ENCODE measurements at places on chromosomes 11 and 22. TPM values are rescaled to one million over a fixed set of nuclear protein-coding genes. Genes with fewer than 3 reads are reported as not detected.

Gene ENTHD1
- 0.34 TPM for total RNA-seq

Gene THOC5
- 57.8 TPM for total RNA-seq

Gene C11orf16
- not detected for total RNA-seq

Gene MPEG1
- 1.7 TPM for total RNA-seq

DNA sequence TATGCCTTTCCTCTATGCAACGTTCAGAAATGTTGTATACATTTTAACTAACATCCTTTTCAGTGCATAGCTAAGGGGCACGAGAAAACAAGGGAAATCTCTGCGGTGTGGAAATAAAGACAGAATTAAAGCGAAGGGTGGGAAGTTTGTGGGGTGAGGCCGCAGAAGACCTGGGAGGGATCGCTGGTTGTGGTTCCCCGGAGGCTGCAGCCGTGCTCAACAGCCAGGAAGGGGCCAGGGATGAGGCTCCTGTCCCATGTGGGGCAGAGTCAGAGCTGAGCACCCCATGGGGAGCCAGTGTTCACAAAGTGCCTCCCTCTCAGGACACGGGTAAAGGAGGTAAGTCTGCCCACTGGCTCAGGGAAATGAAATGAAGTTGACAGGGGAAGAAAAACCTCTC, 67.5 kb downstream of the MYEOV start:
- H3K27ac ChIP-seq = no peak overlapping the region
- H3K36me3 ChIP-seq = no peaks in the 10 kb centered on the region
- H3K4me1 ChIP-seq = no peaks in the 10 kb centered on the region
- no peak overlapping the region for H3K4me3 ChIP-seq
- peaks cover 10% of the 10 kb centered on the region for H3K27me3 ChIP-seq

GRCh38 chr22:22598144-22598543, 39.1 kb upstream of the PRAME start:
- H3K4me1 ChIP-seq = peaks cover 6% of the 10 kb centered on the region
- DNase-seq = no peak
- H3K4me3 ChIP-seq = no peak overlapping the region
- peaks cover 8% of the 10 kb centered on the region for H3K27me3 ChIP-seq
- no peak overlapping the region for H3K27ac ChIP-seq

GRCh38 chr11:61516191-61516590, 7.6 kb downstream of the LRRC10B start:
- H3K27me3 ChIP-seq = peaks cover 23% of the 10 kb centered on the region
- H3K4me1 ChIP-seq = peaks cover 4% of the 10 kb centered on the region
- no peak overlapping the region for H3K4me3 ChIP-seq
- H3K36me3 ChIP-seq = no peaks in the 10 kb centered on the region
- H3K27ac ChIP-seq = no peak overlapping the region

Gene SLC7A4
- 1.2 TPM for total RNA-seq

GRCh38 chr22:45552580-45553350, 50.1 kb downstream of the FBLN1 start:
- peaks cover 5% of the 10 kb centered on the region for H3K4me1 ChIP-seq
- H3K4me3 ChIP-seq = no peak overlapping the region
- no peak overlapping the region for H3K27ac ChIP-seq
- DNase-seq = no peak
- no peaks in the 10 kb centered on the region for H3K36me3 ChIP-seq
- H3K27me3 ChIP-seq = no peaks in the 10 kb centered on the region

Gene PANX2
- total RNA-seq = 0.11 TPM

GRCh38 chr22:20206709-20207215, 55.9 kb upstream of the CCDC188 start:
- H3K4me1 ChIP-seq = peaks cover 13% of the 10 kb centered on the region
- peak overlapping the region; percentile 96 for H3K4me3 ChIP-seq
- DNase-seq = peak; percentile 50
- no peaks in the 10 kb centered on the region for H3K27me3 ChIP-seq

Gene CHRNA10
- total RNA-seq = 2.4 TPM

DNA sequence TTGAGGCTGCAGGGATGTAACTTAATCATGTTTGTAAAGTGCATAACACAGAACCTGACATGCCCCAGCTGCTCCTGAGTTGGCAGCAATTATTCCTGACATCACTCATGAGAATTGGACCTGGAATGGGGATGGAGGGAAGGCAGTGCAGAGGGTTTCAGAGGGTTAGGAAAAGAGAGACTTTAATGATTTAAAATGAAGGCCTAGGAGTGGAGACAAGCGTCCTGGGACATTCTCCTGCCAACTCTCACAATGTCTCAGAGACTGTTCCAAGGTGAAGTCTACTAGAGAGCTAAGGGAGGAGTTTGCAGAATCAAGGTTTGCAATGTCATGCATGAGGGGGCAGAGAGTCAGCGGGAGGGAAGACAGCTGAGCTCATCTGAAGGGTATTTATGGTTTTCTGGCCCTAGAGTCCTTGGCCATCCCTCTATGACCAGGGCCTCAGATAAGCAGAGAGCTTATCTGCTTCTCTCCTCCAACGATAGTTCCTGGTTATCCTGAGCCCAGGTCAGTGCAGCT, 36.9 kb downstream of the GGTLC2 start:
- no peaks in the 10 kb centered on the region for H3K36me3 ChIP-seq
- H3K27me3 ChIP-seq = peaks cover 10% of the 10 kb centered on the region
- no peak for DNase-seq
- H3K4me1 ChIP-seq = peaks cover 12% of the 10 kb centered on the region
